ENCODE measurements at places on chromosomes 5 and 9.
A peak's percentile ranks its signal among the peaks of the same experiment; 100 is the strongest.

DNA sequence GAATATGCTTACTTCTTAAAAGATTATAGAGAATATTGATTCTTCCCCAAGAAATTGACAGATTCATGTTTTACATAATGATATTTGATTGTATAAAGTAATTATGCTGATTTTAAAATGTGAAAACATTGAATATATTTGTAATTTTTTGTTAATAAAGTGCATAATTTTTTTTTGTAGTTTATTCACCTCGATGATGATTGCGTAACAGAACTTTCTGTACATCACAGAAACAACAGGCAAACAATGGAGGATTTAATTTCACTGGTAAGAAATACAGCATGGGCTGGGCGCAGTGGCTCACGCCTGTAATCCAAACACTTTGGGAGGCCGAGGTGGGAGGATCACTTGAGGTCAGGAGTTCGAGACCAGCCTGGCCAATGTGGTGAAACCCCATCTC is 70.1 kb downstream of the MELK start:
- DNase-seq, result no peak

DNA sequence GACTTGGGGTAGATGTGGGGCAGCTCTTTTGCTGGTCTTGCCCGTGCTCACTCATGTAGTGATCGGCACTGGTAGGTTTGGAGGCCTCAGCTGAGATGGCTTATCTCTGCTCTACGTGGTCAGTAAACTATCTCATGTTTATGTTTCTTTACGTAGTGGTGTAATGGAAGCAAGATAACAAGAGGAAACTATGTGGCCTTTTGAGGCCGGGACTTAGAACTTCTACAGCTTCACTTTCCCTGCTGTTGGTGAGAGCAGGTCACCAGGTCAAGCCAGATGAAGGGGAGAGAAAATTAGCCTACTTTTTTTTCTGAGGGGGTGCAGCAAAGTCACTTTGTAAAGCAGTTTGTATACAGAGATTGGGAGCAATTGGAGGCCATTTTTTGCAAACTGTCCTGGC is 8.5 kb downstream of the FOCAD start:
- DNase-seq, result no peak

GRCh38 chr5:113612060-113612496 is 98.6 kb downstream of the YTHDC2 start:
- DNase-seq, result no peak

DNA sequence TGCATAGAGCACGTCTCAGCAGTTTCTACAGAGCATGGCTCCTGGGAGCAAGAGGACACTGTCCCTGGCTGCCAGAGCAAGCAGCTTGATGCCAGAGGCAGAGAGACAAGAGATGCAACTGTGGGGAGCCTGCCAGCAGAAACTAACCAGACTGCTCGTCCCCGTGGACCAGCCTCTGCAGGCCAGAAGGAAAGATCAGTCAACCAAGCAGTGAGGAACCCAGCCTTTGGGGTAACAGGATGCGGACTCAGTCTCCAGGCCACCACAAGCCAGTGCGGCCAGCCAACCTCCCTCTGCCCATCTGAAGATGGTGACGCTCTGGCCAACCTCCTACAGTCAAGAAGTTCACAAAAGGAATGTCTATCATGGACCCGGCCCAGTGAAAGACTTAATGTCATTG is 3.7 kb downstream of the SURF4 start:
- no peak for DNase-seq

- no peak for DNase-seq
These were observed 47.9 kb upstream of the SLC25A51 start for GRCh38 chr9:37951671-37952449.

DNA sequence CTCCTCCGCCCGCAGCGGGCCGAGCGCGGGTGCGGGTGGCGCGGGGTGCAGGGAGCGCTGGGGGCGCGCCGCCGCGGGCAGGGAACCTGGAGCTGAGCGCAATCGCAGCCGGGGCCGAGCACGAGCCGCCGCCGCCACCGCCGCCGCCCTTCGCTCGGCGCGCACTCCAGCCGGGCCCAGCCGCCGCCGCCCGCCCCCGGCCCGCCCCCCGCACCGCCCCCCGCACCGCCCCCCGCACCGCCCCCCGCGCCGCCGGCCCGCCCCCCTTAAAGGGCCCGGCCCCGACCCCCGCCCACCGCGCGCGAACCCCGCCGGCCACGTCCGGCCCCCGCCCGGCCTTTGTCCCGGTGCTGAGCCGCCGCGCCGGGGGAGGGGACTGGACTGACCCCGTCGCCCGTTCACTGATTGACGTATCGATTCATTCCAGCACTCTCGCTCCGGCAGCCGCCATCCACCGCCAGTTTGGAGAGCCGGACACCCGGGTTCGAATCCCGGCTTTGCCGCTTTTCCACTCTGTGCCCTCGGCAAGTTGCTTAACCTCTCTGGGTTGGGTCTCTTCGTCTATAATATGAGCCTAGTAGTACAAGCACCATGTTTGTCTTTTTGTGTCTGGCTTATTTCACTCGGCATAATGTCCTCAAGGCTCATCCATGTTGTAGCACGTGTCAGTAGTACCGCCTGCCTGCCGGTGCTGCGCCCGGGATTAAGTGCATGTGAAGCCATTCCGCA is at the start of gene SH3PXD2B:
Gene SH3PXD2B (minus strand): TSS at position 168 of the 729 bp plus-strand sequence. CDS start 173 bp downstream, outside the sequence.
- DNase-seq, result peak; percentile 65

- no peak for DNase-seq
These were observed 32.5 kb downstream of the FAM240B start for GRCh38 chr9:38687389-38687842.

DNA sequence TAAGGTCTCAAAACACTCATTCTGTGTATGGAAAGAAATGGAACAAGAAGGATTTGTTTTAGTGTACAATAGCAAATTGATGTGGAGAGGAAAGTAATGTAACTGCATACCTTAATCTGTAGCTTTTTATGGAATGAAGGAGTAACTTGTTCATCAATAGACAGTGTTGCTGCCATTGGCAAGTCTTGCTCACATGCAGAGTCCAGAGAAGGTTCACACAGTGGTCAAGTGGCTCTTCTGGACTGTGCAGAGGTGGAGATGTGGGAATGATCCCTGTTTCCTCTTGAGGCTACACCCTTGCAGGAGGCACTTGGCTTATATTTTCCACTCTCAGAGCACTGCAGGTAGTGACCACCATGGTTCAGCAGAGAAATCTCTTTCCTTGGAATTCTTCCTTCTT is 132.9 kb upstream of the ANKH start:
- no peak for DNase-seq

DNA sequence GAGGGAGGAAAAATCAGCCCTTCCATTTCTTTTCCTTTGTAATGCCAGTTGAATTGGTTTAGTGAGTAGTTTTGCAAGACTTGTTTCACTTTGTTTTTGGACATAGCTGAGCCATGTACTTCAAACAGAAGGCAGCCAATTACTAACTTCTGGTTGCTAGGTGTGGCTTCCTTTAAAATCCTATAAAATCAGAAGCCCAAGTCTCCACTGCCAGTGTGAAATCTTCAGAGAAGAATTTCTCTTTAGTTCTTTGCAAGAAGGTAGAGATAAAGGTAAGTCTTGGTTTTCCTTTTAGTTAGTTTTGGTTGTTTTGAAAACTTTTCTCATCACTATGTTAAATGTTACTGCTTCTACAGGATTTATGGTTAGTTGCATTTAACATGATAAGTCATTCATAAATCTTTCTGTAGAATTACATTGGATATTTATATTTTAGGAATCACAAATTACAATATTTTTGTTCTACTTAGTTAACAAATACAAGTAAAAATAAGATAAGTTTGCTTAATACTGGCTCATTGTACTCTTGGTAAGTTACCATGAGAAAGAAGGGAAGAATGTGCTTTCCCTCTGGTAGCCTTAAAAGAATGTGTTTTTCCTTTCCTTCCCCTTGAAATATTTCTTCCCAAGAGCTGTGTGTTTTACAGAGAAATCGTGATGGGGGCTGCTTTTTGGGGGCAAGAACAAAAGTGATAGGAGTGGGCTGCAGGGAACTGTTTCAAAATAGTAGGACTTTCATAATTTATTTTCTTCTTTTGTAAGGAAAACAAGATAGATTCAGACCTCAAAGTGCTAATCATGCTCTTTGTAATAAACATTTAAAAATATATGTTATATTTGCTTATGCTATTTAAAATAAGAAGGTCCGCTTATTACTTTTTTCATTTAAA is at the start of gene ANXA1:
Gene ANXA1 (plus strand): TSS at position 213 of the 890 bp plus-strand sequence. CDS start 6,671 bp downstream, outside the sequence.
- DNase-seq, result peak; percentile 37

GRCh38 chr9:105413525-105413924 is 34.3 kb upstream of the FSD1L start:
- no peak for DNase-seq

DNA sequence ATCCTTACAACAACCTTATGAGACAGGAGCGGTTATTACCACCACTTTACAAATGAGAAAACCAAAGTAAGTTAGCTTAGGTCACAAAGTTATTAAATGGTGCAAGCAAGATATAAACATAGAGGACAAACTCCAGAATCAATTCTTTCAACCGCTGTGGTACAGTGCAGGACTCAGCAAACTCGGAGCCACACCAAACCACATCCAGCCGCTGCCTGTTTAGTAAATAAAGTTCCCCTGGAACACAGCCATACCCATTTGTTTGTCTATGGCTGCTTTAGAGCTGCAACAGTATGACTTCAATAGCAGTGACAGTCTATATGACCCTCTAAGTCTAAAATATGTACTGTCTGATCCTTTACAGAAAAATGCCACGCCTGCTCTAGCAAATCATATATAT is 1567.2 kb upstream of the WWC1 start:
- no peak for DNase-seq

- DNase-seq, result no peak
These were observed 185.0 kb downstream of the NR2F1-AS1 start for GRCh38 chr5:93395971-93396379.

- DNase-seq, result no peak
These were observed 254.0 kb downstream of the DEPDC1B start for GRCh38 chr5:60445921-60446320.

GRCh38 chr5:159619826-159620225 is 289.5 kb upstream of the IL12B start:
- no peak for DNase-seq

DNA sequence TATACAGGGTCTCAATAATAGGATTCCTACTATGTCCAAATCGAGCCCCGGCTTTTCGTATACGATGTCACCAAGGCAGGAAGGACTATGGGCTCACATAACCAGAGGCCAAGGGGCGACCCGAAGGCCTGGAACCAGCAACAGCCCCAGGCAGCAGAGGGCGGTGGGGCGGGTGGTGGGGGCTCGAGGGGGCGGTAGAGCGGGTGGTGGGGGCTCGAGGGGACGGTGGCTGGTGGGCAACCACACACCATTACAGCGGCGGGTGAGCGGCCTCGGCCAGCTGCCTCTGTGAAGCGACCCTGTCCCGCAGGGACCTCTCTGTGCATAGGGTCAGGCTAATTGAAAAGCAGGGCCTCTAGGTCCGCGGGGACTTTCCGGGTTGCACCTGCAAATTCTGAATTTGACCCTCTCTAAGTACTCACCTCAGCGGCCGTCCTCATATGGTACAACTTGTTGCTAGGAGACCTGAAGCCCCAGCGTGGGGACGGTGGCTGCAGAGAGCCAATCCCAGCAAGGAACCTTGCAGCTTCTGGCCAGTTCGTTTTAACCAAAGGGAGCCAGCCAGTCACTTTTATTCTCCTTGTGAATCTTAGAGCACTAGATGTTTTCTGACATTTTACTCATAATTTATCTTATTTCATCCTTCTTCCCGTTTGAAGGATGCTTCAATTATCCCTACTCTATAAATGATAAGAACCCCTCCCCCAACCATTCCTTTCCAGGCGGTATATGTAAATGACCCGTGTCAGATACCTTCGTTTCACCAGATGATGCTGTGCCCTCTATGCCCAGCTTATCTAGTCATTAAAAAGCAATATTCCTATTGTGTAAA is at the start of gene NME5:
Gene NME5 (minus strand): TSS at position 480 of the 832 bp plus-strand sequence. CDS start 648 bp downstream, outside the sequence.
- no peak for DNase-seq

DNA sequence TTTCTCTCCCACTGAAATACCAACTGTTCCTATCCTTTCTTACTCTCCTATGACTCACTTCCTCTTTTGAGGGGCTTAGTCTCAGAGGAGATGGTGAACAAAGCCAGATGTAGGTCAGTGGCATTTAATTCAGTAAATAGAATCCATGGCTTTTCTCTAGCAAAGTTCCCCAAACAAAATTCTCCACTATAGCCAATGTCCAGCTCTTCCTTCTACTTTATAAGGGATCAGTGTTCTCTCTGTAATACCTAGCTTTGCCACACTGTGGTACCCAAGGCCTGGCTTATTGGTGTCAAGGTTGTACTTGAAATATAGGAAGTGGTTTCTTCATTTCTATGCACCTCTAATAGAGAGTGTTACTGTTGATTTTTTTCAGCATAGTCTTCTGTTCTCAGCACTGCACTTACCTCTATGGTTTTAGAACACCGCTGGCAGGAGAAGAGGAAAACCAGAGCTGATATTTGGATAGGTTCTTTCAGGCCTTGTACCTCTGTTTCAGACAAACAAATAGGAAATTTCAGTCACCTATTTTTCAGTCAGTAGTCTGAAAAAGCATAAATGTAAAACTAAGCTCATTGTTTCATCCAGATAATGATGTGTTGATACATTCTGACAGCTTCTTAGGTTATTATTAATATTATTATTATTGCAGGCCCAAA is 40.6 kb upstream of the ITGA2 start:
- DNase-seq, result peak; percentile 78

GRCh38 chr9:133073086-133074014 is 11.6 kb downstream of the CEL start:
- DNase-seq, result no peak

DNA sequence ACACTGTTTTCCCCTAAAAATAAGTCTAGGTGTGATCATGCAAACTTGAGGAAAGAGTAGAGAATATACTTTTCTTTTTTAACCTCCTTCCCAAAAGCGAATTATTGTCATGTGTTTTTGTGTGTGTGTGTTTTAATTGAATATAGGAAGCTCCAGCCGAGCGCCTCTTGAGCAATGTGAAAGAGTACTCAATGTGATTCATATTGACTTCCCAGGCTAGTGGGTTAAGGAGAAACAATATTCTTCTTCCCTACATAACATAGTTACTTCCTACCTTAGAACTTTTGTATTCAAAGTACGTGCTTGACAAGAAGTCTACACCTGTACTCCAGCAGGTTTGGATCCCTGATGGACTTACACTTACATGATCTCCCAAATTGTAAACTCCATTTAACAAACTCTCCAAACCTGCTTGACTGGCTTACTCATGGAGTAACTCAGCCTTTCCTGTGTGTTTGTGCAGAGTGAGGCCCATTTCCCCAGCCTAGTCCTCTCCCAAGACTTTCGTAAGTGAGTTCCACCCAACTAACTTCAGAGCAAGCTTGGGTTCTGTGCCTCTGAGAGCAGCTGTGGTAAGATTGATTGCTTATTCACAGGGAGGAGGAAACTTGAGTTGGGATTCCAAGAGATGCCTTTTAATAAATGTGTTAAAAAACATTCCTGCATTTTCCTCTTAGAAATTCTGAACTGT is 9.3 kb downstream of the SLC28A3 start:
- no peak for DNase-seq

GRCh38 chr5:6734243-6734700 is 21.0 kb downstream of the TENT4A start:
- DNase-seq, result no peak

GRCh38 chr5:172705576-172706084 is 64.6 kb downstream of the NEURL1B start:
- DNase-seq, result no peak

Measured in DND-41 (cell line).